ENCODE measurements at places on chromosomes 6 and 20. TPM values are rescaled to one million over a fixed set of nuclear protein-coding genes. Genes with fewer than 3 reads are reported as not detected.
A peak's percentile ranks its signal among the peaks of the same experiment; 100 is the strongest.

GRCh38 chr20:34951652-34952051 lies 4.0 kb downstream of the GSS start:
- DNase-seq = peak; percentile 59

XRN2 gene
- total RNA-seq = 35.6 TPM

DNA sequence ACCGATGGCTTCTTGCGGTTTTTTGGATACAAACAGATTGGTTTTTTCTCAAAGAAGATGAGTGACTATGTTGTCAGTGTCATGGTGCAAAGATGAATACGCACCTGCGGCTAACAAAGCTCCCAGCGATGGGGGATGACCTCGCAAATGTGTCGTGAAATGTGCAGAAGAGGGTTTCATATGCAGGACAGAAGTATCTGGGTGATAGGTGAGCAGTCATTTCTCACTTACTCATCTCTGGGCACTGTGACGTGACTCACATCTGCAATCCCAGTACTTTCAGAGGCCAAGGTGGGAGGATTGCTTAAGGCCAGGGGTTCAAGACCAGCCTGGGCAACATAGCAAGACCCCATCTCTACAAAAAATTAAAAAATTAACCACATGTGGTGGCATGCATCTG lies 216.3 kb downstream of the ERMARD start:
- DNase-seq = no peak

DNA sequence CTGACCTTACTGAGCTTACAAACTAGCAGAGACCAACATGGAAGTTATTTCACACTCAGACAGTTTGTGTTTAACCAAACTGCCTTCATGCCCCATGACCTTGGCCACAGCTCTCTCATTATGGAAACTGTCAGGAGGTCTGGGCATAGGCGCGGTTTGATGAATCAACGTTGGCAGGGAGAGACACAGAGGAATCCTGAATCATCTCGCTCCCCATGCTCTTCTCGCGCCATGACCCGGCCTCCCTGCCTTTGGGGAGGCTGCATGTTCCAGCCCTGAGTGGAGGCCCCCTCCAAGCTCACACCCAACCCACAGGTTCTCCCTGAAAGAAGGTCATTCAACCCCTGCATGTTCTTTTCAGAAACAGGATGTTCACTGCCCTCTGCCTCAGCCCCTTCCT lies 15.9 kb upstream of the GDAP1L1 start:
- no peak for DNase-seq

- DNase-seq = no peak
These were observed 24.1 kb upstream of the UNC93A start for GRCh38 chr6:167266830-167267555.

- DNase-seq = no peak
These were observed 158.1 kb upstream of the ZNF184 start for GRCh38 chr6:27630727-27631608.

DNA sequence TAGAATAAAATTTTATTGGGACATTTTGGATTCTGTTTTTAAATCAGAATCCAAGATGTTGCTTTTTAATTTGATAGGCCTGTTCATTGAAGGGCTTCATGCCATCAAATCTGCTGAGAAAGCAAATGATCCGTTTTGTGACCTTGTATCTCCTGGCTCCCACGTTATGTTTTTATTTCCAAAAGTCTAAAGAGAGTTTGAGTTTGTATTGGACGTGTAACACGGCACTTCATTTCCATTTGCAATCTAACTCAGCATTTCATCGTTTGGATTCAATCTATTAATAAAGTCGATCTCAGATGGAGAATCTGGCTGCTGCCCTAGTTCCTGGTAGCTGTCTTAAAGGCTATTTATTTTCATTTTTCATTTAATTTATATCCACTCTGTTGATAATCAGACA lies 17.0 kb downstream of the KIF25 start:
- no peak for DNase-seq

- DNase-seq = peak; percentile 75
These were observed 26.2 kb downstream of the ARHGAP18 start for GRCh38 chr6:129683601-129684322.

DNA sequence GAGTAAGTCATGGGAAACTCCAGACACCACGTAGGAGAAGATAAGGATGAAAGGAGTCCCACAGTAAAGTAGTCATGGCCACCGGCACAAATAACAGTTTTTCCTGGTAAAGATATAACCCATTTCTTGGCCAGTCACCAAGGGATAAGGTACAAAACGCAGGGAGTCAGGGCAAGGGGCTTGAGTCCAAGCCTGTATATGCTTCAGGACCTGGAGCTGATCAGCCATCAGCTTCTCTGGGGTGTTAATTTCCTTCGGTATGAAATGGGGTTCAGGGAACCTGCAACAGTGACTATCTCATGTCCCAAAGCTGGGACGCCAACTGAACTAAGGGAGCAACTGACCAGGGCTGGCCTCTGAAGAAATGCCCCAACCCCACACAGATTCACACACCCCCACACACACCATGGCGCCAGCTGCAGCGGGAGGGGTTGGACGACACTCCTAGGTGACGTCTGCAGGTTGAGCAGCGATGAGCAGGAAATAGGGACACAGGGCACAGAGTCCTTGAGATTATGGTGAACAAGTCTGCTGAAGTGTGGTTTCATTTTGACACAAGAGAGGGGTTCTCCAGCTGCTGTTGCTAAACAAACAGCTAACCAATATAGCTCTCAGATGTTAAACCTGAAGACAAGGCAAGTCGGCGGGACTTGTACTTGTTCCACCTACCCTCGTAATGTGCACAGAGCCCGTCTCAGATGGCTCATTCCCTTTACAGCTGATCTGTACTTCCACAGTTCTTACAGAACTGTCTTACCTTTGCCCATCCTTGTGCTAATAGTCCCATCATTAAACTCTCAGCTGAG lies 7.4 kb upstream of the ADTRP start:
- no peak for DNase-seq

DNA sequence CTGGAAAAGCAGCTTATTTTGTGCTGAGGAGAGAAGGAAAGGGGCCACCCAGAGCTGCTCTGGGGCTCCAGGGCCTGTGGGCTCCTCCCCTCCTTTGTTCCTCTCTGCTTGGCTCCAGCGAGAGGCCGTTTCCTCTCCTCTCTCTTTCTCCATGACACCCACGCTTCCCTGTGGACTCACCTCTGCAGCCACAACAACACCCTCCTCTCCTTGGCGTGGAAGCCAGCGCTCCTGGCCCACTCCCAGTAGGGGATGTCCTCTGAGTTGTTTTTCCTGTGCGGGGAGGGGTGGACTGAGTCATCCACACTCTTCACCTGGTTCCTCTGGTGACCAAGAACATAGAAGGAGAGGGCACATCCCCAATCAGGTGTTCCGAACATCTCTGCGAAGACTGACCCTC lies 4.9 kb upstream of the CDSN start:
- no peak for DNase-seq

GRCh38 chr6:35494161-35494563 lies 2.7 kb downstream of the TEAD3 start:
- peak; percentile 51 for DNase-seq

ADGB gene
- total RNA-seq = not detected

CNR1 gene
- 0.47 TPM for total RNA-seq

C6orf132 gene
- 2.2 TPM for total RNA-seq

DNA sequence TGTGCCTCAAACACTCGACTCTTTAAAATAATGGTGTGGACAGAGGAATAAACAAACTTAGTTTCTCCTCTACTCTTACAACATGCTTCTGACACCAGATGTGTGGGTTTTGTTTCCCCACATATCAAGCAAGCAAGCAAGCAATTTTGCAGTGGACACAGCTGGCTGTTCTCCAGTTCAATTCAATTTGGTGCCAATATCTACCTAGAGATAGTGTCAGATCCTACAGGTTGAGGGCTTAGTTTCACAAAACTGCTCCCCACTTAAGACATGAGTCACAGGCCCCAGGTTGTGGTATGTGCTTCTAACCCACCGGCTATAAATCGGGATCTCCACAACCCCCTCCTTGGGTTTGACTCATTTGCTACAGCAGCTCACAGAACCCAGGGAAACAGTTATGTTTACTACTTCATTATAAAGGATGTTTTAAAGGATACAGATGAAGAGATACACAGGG lies 131.4 kb upstream of the TRAF3IP2 start:
- DNase-seq = no peak

PRSS16 gene
- not detected for total RNA-seq

DNA sequence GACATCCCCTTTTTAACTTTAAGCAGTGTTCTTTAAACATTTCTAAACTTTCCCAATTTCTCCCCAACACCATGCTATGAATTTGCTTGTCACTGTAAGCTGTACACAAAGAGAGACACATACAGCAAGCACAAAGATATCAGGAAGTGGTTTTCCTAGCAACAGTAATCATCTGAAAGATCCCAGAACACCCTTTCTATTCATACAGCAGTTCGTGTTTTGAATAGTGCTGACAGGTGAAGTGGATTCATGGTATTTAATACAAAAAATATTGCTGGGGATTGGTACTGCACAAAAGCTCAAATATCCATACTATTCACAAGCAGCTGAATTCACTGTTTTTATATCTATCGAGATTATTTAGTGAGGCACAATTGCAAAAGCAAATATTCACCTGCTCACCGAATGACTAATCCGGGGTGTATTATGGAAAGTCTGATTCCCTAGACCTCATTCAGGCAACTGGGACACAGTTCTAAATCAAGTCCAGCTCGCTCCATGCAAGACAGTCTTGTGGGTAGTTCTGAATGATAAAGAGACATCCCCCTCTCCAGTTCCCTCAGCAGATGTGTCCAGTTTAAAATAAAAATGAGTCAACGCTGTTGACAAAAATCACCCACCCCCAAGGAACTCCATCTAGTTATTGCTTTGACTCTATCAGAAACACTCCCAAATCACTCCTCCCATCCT lies 107.1 kb upstream of the TSHZ2 start:
- no peak for DNase-seq

LGSN gene
- total RNA-seq = not detected

GRCh38 chr20:6811262-6812035 lies 44.0 kb downstream of the BMP2 start:
- DNase-seq = no peak

DNA sequence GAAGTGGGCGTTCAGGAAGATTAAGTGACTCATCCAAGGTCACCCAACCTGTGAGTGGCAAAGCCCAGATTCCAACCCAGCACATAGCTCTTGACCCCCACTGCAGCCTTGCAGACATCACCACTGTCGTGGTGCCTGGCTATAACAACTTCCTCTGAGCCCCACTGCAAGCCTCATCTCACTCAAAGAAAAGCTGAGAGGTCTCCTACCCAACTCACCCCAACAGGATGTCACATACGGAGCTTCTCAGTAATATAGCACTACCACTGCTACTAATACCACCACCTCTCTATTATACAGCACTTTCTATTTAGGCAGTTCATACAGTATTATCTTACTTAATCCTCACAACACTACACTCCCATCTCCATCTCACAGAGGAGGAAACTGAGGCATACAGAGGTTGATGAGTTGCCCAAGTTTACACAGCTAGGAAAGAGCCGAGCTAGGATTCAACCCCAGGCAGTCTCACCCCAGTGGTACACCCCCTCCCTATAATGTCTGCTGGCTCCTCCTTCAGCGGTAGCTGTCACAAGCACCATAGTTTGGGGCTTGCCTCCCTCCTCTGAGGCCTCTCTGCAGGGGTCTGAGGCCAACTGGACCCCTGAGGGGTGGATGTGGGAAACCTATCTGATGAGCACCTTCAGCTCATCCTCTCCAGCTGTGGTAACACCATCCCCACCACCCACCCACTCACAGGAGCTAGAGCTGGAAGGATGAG lies 19.5 kb downstream of the TFEB start:
- no peak for DNase-seq

PAK5 gene
- total RNA-seq = not detected

DNA sequence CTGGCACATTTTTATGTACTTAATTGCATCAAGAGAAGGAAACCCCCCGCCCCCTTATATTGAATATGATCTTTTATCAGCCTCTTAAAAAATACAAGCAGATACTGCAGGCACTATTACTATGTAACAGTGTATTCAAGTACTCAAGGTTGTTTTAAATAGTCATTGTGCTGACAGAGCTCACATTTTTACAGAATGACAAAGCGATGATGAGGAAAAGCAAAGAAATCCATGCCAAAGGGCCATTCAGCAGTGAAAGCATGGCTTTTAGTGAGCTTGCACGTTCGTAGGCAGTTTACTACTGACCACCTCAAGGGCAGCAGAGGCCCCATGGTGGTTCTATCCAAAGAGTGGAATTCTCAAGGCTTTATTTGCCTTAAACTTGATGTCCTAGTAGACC lies 146.8 kb downstream of the RPS12 start:
- DNase-seq = no peak

- DNase-seq = no peak
These were observed 115.6 kb downstream of the TCP11 start for GRCh38 chr6:35025232-35026188.

APCDD1L gene
- total RNA-seq = 0.25 TPM

GRCh38 chr6:32151181-32151862 lies 417 bp downstream of the PRRT1 start:
- DNase-seq = no peak

FRS3 gene
- 5.2 TPM for total RNA-seq

- no peak for DNase-seq
These were observed 229.8 kb downstream of the FRK start for GRCh38 chr6:115830895-115831294.

DNA sequence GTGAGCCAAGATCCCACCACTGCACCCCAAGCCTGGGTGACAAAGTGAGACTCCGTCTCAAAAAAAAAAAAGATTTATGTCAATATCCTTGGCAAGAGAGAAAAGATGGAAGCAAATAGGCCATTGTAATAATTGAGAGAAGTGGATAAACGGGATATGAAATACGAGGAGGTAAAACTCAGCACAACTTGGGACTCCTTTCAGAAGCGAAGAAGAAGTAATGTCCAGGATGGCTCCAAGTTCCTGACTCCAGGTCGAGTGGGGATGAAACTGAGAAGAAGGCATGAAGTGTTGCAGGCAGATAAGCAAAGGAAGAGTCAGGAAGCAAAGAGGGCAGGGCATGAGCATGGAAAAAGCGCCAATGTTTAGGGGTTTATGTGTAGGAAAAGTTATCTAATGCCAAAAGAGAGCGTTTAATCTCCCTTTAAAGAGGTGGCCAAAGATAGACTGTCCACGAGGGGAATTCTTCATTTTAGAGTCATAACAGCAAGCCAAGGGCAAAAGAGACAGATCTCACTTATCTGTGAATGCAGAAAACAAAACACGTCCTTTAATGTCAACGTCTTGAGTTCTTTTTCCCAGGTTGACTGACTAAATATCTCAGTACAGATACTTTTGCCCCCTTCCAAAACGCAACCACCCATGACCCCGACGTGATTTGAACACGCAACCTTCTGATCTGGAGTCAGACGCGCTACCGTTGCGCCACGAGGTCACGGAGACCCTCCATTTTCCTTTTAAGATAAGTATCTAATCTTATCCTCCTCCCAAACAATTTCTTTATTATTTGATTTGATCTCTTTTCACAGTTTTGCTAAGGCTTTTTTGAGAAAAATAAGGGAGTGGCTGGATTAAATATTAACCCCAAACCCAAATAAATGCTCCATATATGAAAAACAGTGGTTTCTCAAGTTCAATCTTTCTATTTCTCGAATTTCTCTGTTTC lies 46.3 kb upstream of the BTN3A2 start:
- DNase-seq = no peak

DNA sequence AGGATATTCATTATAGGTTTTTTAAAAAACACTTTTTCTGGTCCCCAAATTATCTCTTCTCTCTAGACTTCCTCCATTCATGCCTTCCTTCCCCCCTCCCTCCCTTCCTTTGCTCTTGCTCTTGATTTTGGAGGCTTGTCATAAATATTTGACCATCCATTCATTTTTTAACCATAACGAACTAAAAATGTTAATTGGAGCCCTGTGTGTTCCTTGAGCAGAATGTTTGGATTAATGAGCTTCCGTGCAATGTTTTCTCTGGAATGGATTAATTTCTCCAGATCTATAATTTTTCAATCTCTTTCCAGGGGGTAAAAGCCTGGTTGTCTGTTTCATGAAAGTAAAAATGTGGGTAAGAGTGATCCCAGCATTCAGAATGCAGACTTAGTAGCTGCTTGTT lies 155.5 kb downstream of the ESR1 start:
- DNase-seq = no peak
